T-cell (primary cell): ENCODE measurements at places on chromosomes 6 and 20. TPM values are rescaled to one million over a fixed set of nuclear protein-coding genes. Genes with fewer than 3 reads are reported as not detected.
A peak's percentile ranks its signal among the peaks of the same experiment; 100 is the strongest.

DNA sequence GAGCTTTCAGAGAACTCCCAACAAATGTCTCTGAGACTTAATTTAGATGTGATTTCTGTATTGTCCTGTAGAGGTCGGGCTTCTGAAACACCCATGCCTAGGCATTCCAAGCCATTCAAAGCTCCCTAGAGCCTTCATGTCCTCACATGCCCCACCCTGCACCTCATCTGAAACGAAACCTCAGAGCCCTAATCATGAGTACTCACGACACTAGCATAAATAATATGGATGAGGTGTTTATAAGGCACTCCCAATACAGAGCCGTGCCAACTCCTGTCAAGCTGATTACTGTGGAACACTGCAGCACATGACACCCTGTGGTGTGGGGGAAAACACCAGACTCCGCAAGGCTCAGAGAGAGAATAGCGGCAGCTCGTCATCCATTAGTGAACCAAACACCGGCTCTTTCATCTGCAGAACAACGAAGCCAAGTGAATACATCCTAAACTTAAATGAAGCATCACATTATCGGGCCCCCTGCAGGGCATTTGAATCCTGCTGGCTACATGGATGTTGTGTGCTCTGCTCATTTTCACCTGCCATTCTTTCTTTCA lies 83.8 kb downstream of the FNDC1 start:
- no peaks in the 10 kb centered on the region for H3K27me3 ChIP-seq
- H3K4me3 ChIP-seq, result no peak overlapping the region
- no peak for DNase-seq
- no peaks in the 10 kb centered on the region for H3K36me3 ChIP-seq
- H3K4me1 ChIP-seq, result no peaks in the 10 kb centered on the region
- H3K27ac ChIP-seq, result no peak overlapping the region

DNA sequence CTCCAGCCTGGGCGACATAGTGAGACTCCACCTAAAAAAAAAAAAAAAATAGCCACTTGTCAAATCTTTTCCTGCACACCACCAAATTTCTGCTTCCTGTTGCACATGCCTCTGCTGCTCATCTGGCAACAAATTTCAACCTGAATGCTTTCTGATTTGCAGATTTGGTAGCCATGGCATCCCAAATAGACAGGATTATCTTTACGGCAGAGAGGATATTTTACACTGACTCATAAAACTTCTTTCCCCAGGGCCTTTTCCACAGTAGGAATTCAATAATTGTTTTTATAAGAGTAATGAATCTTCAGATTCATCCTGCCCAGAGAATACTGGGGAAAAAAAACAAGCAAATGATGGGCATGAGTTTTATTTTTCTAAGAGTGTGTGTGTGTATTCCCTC lies 264.6 kb downstream of the FRK start:
- no peaks in the 10 kb centered on the region for H3K36me3 ChIP-seq
- H3K27me3 ChIP-seq, result no peaks in the 10 kb centered on the region
- DNase-seq, result no peak
- H3K4me1 ChIP-seq, result no peaks in the 10 kb centered on the region

DNA sequence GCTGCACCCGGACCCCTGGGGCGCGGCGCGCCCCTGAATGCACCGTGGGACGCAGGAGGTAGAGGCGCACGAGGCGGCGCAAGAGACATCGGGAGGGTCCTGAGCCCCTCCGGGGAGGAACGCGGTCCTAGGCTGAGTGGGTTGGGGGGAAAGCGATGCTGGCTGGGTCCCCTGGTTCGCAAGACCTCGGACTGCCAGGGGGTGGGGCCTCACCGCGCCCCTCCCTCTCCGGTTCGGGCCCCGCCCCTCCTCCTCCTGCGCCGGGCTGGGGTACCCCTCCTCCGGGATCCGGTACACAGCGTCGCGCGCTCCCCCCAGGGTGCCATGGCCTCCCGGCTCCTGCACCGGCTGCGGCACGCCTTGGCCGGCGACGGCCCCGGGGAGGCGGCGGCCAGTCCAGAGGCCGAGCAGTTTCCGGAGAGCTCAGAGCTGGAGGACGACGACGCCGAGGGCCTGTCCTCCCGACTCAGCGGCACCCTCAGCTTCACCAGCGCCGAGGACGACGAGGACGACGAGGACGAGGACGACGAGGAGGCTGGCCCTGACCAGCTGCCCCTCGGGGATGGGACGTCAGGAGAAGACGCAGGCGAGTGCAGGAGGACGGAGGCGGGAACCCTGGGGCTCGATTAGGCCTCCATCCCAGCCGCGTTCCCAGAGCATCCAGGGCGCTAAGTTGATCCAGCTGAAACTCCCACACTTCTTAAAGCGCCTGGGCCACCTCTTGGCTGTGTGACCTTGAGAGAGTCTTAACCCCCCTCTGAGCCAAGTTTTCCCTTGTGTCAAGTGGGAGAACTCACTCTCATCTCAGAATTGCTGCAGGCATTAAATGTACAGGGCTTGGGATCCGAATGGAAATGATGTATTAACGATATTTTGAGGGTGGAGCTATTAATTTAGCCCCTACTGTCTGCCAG lies 541 bp downstream of the SNX21 start:
- no peaks in the 10 kb centered on the region for H3K36me3 ChIP-seq
- peak; percentile 40 for DNase-seq
- H3K27me3 ChIP-seq, result no peaks in the 10 kb centered on the region
- no peak overlapping the region for H3K27ac ChIP-seq

- no peak overlapping the region for H3K27ac ChIP-seq
- peak overlapping the region; percentile 57 for H3K4me3 ChIP-seq
- DNase-seq, result peak; percentile 52
- H3K27me3 ChIP-seq, result no peaks in the 10 kb centered on the region
Measured at GRCh38 chr6:31180500-31180899, 10.0 kb upstream of the POU5F1 start.

DNA sequence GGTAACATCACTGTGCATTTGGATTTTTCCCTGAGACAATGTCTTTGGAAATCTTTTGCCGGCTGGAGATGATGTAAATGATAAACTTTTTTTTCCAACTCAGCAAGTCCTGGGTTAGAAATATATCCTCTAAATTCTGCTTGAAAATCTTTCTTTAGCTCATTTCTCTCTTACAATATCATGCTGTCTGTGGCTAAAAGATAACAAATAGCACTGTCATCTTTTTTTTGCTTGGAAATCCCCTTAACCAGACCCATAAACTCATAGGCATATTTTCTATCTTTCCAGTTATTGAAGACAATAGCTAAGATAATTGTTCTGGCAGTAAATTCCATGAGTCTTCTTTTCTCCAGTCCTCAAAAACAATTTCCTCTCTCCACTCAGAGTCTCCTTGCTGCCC lies 481.5 kb downstream of the NKAIN2 start:
- no peaks in the 10 kb centered on the region for H3K27me3 ChIP-seq
- DNase-seq, result no peak
- H3K4me1 ChIP-seq, result no peaks in the 10 kb centered on the region
- H3K36me3 ChIP-seq, result no peaks in the 10 kb centered on the region
- no peak overlapping the region for H3K4me3 ChIP-seq

- H3K27ac ChIP-seq, result no peak overlapping the region
- peaks cover 7% of the 10 kb centered on the region for H3K27me3 ChIP-seq
- no peak overlapping the region for H3K4me3 ChIP-seq
- H3K4me1 ChIP-seq, result no peaks in the 10 kb centered on the region
- no peak for DNase-seq
- no peaks in the 10 kb centered on the region for H3K36me3 ChIP-seq
Measured at GRCh38 chr20:40335901-40336351, 353.1 kb downstream of the MAFB start.

DNA sequence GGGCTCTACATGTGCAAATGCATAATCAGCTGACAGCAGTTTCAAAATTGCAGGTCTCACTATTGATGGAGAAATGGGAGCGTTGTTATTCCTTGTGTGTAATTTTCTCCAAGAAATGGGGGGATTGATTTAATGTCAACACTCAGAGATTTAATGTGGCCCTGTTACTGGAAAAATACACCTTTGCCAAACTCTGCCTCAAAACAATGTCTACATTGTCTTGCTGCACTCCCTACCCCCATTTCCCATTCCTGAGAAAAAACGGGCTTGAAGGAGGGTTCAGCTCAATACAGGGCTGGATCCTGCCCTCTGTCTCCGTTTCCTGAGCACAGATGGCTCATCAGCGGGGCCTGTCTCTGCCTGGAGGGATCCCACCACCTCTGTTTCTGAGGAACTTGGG lies 18.4 kb downstream of the EDN3 start:
- no peak overlapping the region for H3K4me3 ChIP-seq
- H3K27me3 ChIP-seq, result peaks cover 14% of the 10 kb centered on the region
- no peaks in the 10 kb centered on the region for H3K36me3 ChIP-seq
- DNase-seq, result no peak
- no peaks in the 10 kb centered on the region for H3K4me1 ChIP-seq
- no peak overlapping the region for H3K27ac ChIP-seq

DNA sequence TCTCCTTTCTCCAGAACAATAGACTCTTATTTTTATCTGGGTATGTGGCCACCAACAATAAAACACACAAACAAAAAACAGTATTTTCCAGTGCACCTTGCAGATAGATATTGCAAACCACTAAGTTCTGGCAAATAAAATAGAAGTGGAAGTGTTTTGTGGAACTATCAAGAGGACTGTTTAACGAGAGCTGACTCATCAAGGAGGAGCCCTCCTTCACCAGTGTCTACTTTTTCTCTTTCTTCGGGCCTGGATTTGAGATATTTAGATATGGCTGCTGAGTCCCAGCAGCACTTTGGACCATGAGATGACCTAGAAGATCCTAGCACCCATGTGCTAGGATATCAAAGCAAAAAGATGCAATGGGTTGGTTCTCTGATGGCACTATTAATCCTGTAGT lies 154.7 kb downstream of the AIG1 start:
- no peaks in the 10 kb centered on the region for H3K27me3 ChIP-seq
- no peak overlapping the region for H3K4me3 ChIP-seq
- no peaks in the 10 kb centered on the region for H3K36me3 ChIP-seq
- H3K27ac ChIP-seq, result no peak overlapping the region

SLC17A3 gene
- 1.0 TPM for total RNA-seq

C6orf163 gene
- 3.3 TPM for total RNA-seq

DNA sequence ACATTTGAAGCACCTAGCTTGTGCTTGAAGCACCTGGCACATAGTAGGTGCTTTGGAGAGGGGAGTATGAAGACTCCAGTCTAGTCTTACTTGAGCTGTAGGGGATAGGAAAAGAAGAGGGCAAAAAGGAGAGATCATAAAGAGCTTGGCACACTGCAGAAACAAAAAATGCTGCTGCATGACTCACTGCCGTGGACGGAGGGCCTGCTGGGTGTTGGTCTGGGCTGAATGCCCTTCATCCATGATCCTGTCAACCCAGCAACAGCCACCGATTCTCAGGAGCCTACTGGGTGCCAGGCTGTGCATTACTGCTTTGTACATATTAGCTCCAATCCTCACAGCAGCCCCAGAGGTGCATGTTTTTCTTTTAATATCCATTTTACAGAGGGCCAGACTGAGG lies 6.0 kb downstream of the PDYN start:
- H3K36me3 ChIP-seq, result no peaks in the 10 kb centered on the region
- no peak overlapping the region for H3K4me3 ChIP-seq
- H3K27ac ChIP-seq, result no peak overlapping the region
- peaks cover 18% of the 10 kb centered on the region for H3K27me3 ChIP-seq

DNA sequence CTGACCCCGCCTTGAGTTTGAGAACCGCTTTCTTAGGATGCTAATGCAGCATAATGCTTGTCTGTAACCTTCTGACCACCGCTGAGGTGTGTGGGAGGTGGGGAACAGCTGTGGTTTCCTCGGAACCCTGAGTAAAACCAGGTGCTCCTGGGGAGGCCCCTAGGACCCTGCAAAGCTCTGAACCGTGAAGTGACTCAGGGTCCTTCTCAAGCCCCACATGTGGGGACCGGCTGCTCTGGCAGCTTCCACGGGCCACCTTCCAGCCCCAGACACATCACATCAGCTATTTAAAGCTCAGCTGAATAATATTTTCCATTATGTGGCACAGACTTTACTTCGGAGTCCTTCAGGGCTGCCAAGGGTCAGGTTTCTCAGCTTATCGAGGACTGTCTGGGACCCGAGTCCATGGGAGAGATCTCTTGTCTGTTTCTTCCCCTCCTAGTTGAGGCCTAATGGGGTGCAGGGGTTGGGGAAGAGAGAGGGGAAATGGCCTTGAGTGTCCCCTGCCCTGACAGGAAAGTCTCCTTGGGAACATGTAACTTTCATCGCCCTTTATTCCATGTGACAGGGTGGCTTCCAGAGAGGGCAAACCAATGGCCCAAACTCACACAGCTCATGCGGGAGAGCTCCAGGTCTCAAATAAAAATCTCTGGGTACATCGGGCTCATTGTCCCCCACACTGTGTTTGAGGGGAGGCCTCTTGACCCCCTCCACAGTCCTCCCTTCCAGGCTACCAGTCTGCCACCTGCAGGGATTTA lies 186.1 kb upstream of the SLC24A3 start:
- no peaks in the 10 kb centered on the region for H3K4me1 ChIP-seq
- no peaks in the 10 kb centered on the region for H3K36me3 ChIP-seq
- H3K4me3 ChIP-seq, result no peak overlapping the region
- no peaks in the 10 kb centered on the region for H3K27me3 ChIP-seq
- no peak for DNase-seq

MYBL2 gene
- total RNA-seq, result 1.2 TPM

- H3K4me1 ChIP-seq, result no peaks in the 10 kb centered on the region
- DNase-seq, result no peak
- H3K27me3 ChIP-seq, result no peaks in the 10 kb centered on the region
- no peaks in the 10 kb centered on the region for H3K36me3 ChIP-seq
- H3K27ac ChIP-seq, result no peak overlapping the region
Measured at GRCh38 chr6:129183681-129184301, 300.9 kb downstream of the LAMA2 start.

GRCh38 chr6:36196113-36196879 lies at the start of gene BRPF3:
Gene BRPF3, plus strand, starts transcription at chr6:36196744. Its CDS starts 3,579 bp downstream, at chr6:36200323.
- no peaks in the 10 kb centered on the region for H3K27me3 ChIP-seq
- peak within 1 kb of the TSS; percentile 78 for H3K27ac ChIP-seq
- peaks cover 10% of the 10 kb centered on the region for H3K36me3 ChIP-seq
- H3K4me1 ChIP-seq, result peaks cover 33% of the 10 kb centered on the region

MACROD2 gene
- total RNA-seq, result 0.23 TPM

TBXT gene
- not detected for total RNA-seq

GRCh38 chr20:62352402-62353288 lies 14.5 kb downstream of the LAMA5 start:
- H3K4me3 ChIP-seq, result no peak overlapping the region
- H3K27me3 ChIP-seq, result peaks cover 45% of the 10 kb centered on the region
- H3K4me1 ChIP-seq, result no peaks in the 10 kb centered on the region

GRCh38 chr20:9129756-9130155 lies 60.9 kb downstream of the PLCB4 start:
- H3K36me3 ChIP-seq, result no peaks in the 10 kb centered on the region
- no peak for DNase-seq
- no peak overlapping the region for H3K27ac ChIP-seq
- no peak overlapping the region for H3K4me3 ChIP-seq

SERPINB6 gene
- 43.5 TPM for total RNA-seq

GRCh38 chr6:78709021-78709420 lies 158.3 kb upstream of the IRAK1BP1 start:
- no peaks in the 10 kb centered on the region for H3K27me3 ChIP-seq
- H3K4me1 ChIP-seq, result no peaks in the 10 kb centered on the region
- H3K27ac ChIP-seq, result no peak overlapping the region
- H3K36me3 ChIP-seq, result no peaks in the 10 kb centered on the region
- no peak overlapping the region for H3K4me3 ChIP-seq
- no peak for DNase-seq
